ENCODE measurements at places on chromosomes 12 and 14.

- DNase-seq: no peak
Measured at GRCh38 chr12:104012331-104012730, 37.7 kb downstream of the GLT8D2 start.

DNA sequence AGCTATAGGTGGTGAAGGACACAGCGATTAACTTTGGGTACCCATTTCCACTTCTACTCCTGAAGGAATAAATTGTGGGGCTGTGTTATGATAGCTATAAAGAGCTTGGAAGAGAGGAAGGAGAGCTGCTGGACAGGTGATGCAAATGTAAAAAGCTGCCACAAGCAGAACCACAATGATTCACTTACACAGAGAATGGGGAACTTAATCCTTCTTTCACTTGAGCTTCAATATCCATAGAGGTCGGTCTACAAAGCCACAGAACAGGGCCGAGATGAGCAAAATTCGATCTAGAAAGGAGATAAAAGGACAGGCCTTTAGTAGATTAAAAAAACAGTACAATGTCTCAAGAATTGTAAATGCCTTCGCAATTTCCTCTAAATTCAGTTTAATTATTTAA lies 831.1 kb downstream of the LRFN5 start:
- peak; percentile 28 for DNase-seq

DNA sequence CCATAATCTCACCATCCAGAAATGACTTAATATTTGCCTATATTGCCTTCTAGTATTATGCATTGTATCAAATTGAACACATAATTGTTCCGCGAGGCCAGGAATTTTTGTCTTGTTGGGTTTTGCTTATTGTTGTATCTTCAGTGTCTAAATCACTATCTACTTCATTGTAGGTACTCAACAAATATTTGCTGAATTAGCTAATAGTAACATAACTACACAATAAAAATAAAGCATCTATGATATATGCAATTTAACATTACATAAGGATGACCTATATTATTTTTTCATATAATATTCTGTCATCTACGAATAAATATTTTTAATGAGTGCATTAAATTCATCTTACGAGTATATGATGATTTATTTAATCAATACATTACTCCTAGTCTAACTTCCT lies 656.3 kb downstream of the ETNK1 start:
- no peak for DNase-seq

- no peak for DNase-seq
Measured at GRCh38 chr12:30461026-30461615, 234.5 kb downstream of the IPO8 start.

- no peak for DNase-seq
Measured at GRCh38 chr12:108033090-108033489, 96.0 kb upstream of the WSCD2 start.

- DNase-seq: no peak
Measured at GRCh38 chr12:106975993-106976658, 10.8 kb downstream of the MTERF2 start.

DNA sequence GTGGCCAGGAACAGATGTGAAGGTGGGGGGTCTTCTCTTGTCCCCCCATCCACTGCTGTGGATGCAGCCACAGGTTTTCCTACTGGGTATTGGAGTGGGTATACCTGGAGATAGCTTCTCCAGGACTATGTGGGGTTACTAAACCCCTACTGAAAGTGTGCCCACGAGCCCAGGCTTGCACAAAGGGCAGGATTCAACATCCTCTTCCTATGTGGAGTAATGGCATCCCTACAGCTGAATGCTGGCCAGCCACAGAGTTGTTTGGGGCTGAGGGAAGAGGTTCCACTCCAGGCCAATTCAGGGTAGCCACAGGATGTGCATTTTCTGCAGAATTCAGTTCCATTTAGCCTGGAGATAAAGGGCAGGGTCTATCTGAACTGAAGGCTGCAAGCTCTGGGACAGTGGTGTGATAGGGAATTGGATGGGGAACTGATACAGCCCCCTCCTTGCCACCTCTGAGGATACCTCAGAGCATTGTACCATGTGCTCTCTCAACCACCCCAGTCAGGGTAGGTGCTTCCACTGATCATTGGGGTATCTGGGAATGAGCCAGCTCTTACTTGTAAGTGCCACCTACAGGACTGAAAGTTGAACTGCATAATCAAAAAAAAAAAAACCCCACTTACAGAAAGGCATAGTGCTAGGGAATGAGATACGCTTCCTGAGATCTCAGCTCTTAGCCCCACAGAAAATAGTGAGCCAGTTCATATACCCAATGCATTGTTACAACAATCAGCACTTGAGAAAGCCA lies 187.1 kb downstream of the KITLG start:
- no peak for DNase-seq

DNA sequence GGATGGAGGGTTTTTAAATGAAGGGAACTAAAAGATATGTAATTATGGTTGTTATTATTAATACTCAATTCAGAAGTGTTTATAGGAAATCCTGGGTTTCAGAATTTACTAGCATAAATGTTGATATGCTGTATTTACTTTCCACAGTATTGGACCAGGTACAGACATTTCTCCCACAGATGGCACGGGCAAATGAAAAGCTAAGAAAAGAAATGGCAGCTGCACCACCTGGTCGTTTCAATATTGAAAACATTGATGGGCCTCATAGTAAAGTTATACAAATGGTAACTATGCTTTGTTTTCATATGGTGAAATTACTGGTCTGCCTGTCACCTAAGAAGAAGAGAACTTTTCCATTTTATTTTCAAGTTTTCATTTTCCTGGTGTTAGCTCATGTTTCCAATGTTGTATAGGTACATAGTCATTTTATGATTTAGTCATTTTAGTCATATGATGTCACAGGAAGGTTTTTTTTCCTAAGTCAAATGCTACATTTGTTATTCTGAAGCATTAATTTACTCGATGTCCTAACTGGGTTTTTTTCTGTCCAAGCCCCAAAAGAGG lies 5.5 kb downstream of the NOPCHAP1 start:
- DNase-seq: no peak

GRCh38 chr14:80565001-80565400 lies 353.7 kb upstream of the DIO2 start:
- DNase-seq: no peak

GRCh38 chr12:78177298-78177697 lies 346.6 kb downstream of the NAV3 start:
- DNase-seq: no peak

GRCh38 chr12:41289501-41289900 lies 101.4 kb downstream of the PDZRN4 start:
- DNase-seq: no peak

- DNase-seq: no peak
Measured at GRCh38 chr12:125687403-125687802, 622.2 kb downstream of the AACS start.

- peak; percentile 28 for DNase-seq
Measured at GRCh38 chr12:26614011-26614616, 218.9 kb downstream of the ITPR2 start.

DNA sequence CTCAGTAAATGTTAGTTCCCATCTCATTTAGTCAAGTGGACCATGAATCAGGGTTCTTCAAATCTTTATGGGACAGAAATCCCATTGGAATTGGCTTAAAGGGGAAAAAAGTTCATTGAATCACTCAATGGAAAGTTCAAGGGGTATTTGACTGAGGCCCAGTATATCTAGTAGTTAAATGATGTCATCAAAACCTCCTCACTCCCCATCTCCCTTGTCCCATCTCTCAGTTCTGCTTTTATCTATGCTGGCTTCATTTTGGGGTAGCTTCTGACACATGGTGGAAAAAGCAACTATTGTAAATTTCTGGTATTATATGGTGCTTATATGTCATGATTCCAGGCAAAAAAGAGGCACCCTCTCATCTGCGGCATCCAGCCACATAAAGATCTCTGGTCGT lies 51.9 kb downstream of the DAAM1 start:
- DNase-seq: no peak

DNA sequence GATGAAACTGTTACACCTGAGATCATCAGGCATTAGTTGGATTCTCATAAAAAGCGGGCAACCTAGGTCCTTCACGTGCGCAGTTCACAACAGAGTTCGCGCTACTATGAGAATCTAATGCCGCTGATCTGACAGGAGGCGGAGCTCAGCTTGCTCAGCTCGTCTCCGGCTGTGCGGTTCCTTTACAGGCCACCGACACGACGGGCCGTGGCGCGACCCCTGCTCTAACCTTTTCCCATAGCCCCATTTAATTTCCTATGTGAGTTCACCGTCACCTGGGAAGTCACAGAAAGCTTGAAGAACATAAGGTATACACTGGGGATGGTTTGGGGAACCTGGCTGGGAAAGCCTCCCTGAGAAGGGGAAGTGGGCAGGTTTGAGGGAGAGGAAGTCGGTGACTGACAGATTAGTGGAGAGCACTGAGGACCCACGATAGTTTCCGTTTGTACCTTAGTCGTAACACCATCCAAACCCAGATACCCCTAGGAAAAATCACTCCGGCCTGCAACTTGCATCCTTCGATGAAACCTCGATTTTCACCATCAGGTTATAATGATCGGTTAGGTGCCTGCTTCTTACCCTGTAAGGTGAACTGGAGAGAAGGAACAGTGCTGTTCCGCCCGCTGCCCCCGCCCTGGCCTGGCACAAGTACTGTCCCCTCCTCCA lies 2.8 kb upstream of the AAAS start:
- no peak for DNase-seq

- no peak for DNase-seq
Measured at GRCh38 chr12:121404734-121405133, 4.8 kb downstream of the RNF34 start.

DNA sequence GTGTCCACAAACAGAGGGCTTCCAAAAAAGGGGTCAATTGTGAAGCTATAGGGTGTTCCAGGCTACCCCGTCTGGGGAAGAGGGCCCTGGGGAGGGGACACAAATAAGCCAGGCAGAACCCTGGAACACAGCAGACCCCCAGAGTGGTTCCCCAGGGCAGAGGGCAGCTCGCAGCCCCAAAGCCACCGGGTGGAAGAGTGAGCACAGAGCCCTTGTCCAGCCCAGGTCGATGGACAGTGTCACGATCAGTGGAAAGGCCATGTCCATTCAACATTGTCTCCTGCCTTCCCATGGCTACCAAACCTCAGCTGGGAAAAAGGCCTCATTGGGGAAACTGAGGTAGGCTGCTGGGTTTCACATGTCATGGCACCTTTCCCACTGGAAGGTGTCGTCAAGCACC lies 131.4 kb downstream of the DICER1 start:
- no peak for DNase-seq

DNA sequence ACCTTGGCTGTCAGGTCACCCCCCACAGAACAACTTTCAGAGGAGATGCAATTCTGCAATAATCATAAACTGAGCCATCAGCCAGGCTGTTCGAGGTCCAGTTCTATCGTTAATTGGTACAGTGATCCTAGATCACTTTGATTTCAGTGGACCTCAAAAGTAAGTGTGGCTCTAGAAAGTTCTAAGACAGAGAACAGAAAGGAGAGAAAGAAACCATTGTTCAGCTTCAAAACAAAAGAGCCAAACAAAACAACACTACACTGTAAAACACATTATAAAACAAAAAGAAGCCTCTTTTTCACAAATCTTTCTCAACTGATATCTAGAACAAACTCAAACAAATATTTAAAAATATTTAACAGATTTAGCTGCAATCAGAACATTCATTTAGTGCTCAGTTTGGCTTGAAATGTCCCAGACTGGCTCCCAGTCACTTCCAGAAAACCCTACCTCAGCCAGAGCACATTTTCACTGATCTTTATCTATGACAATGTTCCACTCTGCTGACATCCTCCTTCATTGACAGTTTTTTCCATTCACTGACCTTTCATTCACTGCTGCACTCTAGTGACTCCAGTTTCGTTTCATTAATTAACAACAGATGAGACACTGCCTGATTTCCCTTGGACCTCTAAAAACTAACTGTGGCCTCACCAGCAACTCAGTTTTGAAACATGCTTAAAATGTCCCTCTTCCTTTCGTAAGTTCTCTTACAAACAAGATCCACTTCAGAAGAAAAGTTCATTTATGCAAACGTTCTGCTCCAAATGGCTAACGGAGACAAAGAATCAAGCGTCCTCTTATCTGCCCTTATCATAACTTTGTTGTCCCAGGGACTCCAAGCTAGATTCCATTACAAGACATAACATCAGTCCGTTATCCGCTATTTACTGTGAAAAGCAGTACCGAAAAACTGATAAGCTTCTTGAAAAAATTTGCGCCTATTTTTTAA lies 56.8 kb downstream of the DUSP16 start:
- DNase-seq: no peak

GRCh38 chr14:23005451-23006187 lies 4.3 kb downstream of the C14orf93 start:
- no peak for DNase-seq

- DNase-seq: peak; percentile 49
Measured at GRCh38 chr12:123237646-123238329, 4.6 kb downstream of the MTRFR start.

DNA sequence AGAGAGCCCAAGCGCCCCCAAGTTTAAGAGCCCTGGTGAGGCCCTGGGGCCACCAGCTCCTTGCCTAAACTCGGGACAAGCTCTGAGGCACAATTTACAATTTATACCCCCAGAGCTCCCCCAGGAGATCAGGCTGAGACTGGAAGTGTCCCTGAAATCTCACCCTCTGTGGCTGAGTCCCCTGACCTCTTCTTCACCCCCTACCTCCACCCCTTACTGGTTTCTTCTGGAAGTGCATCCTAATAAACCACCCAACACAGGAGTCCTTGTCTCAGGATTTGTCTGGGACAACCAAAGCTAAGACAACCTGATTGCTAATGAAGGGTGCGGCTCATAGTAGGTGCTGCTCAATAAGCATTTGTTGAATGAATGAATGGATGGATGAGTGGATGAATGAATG lies 206.4 kb downstream of the BCL11B start:
- no peak for DNase-seq

DNA sequence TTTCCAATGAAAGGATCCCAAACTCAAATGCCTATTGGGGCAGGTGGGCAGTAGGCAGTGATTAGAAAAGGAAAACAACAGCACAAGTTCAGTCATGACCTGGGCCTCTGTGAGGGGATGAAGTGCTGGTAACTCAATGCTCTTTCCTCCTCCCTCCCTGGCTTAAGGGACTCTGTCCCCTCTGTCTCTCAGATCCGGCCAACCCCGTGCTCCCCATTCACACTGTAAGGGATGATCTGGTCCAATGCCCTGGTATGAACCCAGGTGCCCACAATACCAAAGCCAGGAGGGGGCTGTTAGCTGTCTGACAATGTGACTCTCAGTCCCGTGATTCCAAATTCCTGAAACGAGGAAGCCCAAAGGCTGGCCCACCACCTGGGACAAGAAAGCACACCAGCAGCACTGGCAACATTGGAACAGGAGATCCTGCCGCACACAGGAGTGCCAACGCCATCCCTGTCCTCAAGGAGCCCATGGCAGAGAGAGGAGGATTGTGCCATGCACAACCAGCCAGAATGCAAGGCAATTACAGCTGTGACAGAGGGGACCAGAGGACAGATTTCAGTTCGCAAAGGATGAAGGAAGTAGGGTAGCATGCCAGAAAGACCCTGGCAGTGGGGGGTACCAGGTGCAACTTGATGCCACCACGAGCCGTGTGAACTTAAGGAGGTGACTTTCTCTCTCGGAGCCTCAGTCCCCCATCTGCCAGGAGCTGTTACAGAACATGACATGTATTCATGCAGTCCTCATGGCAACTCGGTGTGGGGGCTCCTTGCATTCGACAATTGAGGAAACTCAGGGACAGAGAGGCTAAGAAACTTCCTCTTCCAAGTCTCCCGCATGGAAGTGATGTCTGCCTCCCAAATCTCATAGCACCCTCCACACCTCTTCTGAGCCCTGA lies 37.6 kb downstream of the SERPINA3 start:
- no peak for DNase-seq

- no peak for DNase-seq
Measured at GRCh38 chr12:9721394-9722092, 11.4 kb downstream of the CLECL1 start.
